ENCODE measurements at places on chromosomes 11 and 22.
A peak's percentile ranks its signal among the peaks of the same experiment; 100 is the strongest.

GRCh38 chr11:73317373-73317772 is 9.3 kb downstream of the ARHGEF17 start:
- DNase-seq: peak; percentile 66

DNA sequence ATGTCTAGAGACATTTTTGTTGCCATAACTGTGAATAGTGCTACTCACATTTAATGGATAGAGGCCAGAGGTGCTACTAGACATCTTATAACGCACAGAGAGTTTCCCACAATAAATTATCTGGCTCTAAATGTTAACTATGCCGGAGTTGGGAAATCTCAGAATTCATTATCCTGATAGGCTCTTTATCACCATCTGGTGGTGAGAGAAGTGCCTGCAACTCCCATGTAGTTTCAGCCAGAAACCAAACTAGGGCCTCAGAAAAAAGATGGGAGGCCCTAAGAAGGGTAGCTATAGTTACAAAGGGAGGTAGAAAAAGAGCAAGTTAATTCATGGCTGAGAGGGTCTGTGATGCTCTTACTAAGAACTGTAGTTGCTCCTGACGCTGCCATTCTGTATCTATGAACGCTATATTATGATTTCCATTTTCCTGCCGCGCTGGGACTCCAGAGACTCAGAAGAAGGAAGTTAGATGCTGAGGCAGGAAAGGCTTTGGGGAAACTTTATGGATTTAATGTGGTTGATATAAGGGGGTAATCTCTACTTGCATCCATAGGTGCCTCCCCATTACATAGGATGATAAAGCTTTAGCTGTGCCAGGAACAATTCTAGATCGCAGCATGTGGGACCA is 22.9 kb upstream of the MRPL17 start:
- DNase-seq: peak; percentile 58

DNA sequence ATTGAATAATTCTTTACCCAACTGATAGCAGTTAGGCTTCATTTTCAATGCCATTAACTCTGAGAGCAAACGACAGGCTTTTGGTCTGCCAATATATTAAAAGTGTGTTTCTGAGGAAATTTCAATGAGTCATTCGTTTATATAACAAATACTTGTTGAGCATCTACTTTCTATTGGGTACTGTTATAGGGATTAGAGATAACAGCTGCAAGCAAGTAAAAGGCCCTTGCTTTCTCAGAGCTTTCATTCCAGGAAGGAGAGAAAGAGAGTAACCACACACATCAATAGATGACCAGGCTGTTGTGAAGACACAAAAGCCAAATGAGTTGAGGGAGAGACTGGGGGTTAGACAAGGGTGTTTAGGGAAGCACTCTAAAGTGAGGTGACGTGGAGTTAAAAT is 35.7 kb downstream of the CD44 start:
- DNase-seq: peak; percentile 86

DNA sequence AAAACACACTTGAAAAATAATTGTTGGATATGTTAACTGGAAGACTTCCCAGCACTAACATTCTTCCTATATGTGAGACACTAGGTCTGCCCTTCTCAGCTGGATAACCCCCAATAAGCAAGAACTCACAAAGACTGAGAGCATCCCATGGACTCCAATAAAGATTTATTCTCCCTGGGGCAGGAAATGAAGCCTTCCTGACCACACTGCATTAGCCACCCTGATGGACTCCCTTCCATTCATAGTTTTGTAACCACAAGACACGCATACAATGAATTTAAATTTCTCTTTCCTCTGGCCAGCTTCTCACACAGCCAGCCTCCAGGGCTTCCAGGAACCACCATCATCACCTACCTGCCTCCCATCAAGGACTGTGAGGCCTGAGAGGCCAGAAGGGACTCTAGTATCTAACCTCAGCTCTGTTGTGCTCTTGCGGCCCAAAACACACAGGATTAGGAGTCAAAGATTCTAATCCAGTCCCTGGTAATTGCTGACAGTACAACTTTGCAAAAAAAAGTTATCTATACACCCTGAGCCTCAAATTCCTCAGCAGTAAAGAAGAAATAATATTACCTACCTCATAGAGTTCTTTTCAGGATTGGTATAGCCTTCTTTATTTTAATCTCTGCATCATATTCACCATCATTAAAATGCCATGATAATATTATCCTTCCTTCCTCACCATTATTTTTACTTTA is 45.6 kb upstream of the GDPD4 start:
- peak; percentile 96 for DNase-seq

DNA sequence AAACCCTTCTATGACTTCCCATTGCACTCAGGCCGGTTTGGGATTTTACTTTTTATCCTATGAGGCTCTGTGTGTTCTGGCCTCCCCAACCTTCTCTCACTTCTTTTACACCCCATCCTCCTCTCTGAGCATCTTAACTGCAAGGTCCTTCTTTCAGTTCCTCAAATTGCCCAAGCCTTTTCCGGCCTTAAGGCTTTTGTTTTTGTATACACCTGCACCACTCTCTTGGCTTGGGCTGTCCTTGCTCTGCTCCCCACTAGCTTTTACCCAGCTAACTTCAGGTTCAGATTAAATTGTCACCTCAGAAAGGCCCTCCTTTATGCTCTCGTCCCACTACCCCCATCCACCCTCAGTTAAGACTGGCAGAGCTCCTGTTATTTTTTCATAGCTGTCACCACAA is 55.5 kb downstream of the FAM83F start:
- DNase-seq: no peak
